LHCN-M2 (cell line): ENCODE measurements at places on chromosomes 6 and 20. TPM values are rescaled to one million over a fixed set of nuclear protein-coding genes. Genes with fewer than 3 reads are reported as not detected.

Gene MAK
- total RNA-seq: not detected in 2 replicates

Gene BEND3
- total RNA-seq: 2.9 and 3.3 TPM in 2 replicates

Gene HRH3
- not detected in 2 replicates for total RNA-seq

Gene BCAS1
- 0.06 TPM in 1 of 2 replicates, not detected in the other for total RNA-seq

DNA sequence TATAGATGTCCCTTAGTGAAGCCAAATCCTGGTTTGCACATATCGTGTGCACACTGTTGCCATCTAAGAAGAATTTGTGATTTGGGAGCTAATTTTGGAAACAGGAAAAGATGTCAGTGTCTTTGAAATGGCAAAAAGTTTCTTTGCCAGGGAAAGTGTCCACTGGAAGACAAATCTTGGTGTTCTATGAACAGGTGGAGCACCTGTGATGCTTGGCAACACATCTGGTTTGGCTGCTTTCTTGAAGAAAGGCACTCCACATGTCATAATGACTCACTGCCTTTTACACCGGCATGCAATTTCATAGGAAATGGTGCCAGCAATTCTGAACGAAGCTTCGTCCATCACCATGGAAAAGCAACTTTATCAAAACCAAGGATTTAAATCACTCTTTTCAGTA is 1040.0 kb upstream of the MAP3K7 start:
- peak; percentile 2 for DNase-seq

- DNase-seq: peak; percentile 93
Measured at GRCh38 chr6:84575264-84575663, 189.1 kb downstream of the TBX18 start.

GRCh38 chr6:110618591-110619267 is 142.3 kb upstream of the SLC22A16 start:
- DNase-seq: peak; percentile 41

- DNase-seq: no peak
Measured at GRCh38 chr6:149642829-149643580, 5.5 kb downstream of the KATNA1 start.

GRCh38 chr20:11646359-11646758 is 271.3 kb upstream of the BTBD3 start:
- no peak for DNase-seq

DNA sequence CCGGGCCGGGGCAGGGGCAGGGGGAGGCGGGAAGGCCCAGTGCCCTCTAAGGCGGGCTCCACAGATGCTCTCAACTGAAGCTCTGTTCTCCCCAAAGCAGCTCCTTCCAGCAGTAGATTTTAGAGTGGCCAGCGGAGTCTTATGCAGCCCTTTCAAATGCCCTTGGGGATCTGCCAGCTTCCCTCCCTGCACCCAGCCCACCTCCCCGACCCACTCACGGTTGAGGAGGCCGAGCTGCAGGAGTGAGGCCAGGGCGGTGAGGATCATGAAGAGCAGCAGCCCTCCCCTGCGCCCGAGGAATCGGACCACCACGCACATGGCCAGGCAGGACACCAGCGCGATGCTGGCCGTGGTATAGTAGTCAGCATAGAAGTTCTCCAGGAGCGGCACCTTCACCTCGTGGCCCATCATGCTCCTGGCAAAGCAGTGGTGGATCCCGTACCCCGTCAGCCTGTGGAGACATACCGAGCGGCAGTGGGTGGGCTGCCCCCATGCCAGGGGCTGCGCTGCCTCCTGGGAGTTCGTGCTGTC is 28.0 kb downstream of the PSMG4 start:
- no peak for DNase-seq

GRCh38 chr6:110534731-110535492 is 58.5 kb upstream of the SLC22A16 start:
- peak; percentile 94 for DNase-seq

- peak; percentile 84 for DNase-seq
Measured at GRCh38 chr6:3258720-3259490, at the start of gene PSMG4. TSS of gene PSMG4 (plus strand) at chr6:3258947. CDS start at chr6:3259023, 76 bp downstream.
